ENCODE measurements at places on chromosomes 2 and 18.

DNA sequence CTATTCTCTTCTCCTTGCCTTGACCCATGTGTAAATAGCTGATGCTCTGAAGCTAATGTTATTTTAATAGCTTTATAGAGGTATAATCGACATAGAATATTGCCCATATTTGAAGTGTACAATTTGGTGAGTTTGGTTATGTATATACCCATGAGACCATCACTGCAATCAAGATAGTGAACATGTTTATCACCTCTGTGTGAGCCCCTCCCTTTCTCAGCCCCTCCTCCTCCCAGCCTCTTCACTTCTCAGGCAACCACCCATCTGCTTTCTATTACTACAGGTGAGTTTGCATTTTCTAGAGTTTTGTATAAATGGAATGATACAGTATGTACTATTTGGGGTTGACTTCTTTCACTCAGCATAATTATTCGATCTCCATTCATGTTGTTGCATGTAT is 181.1 kb downstream of the INO80D start:
- no peak for DNase-seq

GRCh38 chr18:26133652-26134051 is at the start of gene PSMA8:
PSMA8 (plus strand) TSS chr18:26133869; CDS start chr18:26133966, 97 bp downstream.
- DNase-seq: no peak

DNA sequence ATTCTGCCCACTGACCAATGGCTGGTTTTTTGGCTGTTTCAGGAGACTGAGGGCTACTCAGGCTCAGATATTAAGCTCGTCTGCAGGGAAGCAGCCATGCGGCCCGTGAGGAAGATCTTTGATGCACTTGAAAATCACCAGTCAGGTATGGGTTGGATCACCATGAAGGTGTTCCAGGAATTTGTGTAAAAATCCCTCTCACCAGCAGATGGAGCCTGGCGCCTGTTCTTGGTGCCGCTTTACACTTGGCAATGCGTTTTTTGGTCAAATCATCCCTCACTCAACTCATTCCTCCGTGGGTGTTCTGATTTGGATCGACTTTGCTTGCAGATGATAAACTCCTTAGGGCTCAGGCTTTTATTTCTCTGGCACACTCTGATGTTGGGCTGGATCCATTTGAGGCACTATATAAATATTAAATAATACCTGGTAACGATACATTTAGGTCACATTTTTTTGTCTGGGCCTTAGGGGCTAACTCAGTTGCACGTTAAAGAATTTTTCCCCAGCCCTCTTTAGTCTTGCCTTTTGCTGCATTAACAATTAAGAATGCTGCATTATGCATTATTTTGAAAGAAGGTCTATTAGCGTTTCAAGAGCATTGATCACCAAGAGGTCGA is 50.0 kb downstream of the HDHD2 start:
- DNase-seq: no peak

GRCh38 chr2:30984148-30984547 is 154.1 kb downstream of the GALNT14 start:
- DNase-seq: no peak

DNA sequence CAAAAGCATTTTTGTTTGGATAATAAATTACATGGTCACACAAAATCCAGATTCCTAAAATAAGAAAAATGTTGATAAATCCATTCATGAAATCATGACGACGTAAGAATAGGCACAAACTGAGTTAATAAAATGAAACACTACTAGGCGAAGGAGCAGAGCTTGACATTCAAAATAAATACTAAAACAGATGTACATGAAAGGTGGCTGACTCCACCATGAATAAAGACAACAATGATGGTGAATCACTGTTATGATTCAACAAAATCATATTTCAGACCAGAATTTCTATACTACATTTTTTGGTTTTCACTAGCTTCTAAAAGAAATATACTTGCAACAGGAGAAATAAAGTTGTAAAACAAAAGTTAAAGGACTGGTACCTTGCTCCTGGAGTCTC is 122.0 kb upstream of the RNU4ATAC start:
- no peak for DNase-seq

GRCh38 chr18:48392268-48392667 is 16.9 kb downstream of the ZBTB7C start:
- no peak for DNase-seq

- DNase-seq: no peak
These were observed 18.0 kb downstream of the ARID5A start for GRCh38 chr2:96554293-96555145.

Measured in mesenteric fat pad (tissue), 1 donor.